ENCODE measurements at places on chromosomes 3 and 15.

DNA sequence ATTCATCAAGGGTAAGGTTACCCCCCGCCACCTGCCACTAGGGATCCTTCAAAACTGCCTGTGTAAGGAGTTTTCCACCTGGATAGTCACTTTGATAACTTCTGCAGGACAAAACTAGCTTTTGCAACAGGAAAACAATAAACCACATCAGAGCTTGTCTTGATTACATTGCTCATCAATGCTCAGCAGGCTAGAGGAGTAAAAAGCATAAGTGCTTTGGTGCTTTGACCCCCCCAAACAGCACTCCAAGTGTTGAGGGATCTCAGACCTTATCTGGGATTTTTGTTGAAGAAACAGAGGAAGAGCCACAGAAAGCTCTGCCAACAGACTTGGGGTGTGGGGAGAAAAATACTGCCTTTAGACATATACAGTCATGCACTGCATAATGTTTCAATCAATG is 10.8 kb upstream of the PHLDB2 start:
- DNase-seq = no peak

GRCh38 chr3:25403968-25404367 is 24.1 kb upstream of the RARB start:
- DNase-seq = no peak

- no peak for DNase-seq
Observed at GRCh38 chr15:39644136-39644535, 63.3 kb downstream of the THBS1 start.

- DNase-seq = no peak
Observed at GRCh38 chr3:5540532-5540931, 353.0 kb downstream of the EDEM1 start.

DNA sequence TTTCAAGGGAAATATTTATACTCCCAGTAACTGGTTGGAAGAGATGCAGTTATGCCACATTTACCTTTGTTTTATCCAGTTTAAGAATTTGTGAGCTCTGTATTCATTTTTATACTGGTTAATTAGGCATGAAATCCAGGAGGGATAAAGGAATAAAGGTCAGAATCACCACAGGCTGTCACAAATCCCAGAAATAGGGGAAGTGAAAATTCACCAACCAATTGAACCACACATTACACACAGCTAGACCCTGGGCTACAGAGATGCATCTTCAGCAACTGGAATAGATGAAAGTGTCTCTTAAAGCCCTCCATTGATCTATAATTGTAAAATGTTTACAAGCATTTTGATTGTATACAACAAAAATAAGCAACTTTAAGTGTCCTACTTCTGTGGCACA is 18.5 kb downstream of the SERPINI1 start:
- no peak for DNase-seq

GRCh38 chr3:171443211-171443957 is 16.8 kb downstream of the TNIK start:
- no peak for DNase-seq

GRCh38 chr3:72976281-72976741 is 20.3 kb upstream of the PPP4R2 start:
- DNase-seq = no peak

- no peak for DNase-seq
Observed at GRCh38 chr15:69853544-69853951, 244.2 kb downstream of the TLE3 start.

DNA sequence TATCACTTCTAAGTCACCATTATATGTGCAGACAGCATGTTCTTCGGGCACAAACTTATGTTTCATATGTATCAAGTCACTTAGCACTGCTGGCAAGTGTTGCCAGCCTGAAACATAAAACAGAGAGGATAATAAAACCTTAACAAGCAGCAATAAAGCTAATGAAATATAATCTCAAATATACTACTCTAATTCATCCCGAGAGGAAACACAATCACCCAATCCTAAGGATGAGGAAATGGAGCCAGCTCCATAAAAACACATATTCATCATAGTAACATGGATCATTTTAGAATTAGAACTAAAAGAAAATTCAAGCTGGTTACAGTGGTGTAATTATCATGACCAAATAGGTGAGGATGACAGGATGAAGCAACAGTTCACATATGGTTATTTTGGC is 1072.7 kb downstream of the EPHA3 start:
- no peak for DNase-seq

DNA sequence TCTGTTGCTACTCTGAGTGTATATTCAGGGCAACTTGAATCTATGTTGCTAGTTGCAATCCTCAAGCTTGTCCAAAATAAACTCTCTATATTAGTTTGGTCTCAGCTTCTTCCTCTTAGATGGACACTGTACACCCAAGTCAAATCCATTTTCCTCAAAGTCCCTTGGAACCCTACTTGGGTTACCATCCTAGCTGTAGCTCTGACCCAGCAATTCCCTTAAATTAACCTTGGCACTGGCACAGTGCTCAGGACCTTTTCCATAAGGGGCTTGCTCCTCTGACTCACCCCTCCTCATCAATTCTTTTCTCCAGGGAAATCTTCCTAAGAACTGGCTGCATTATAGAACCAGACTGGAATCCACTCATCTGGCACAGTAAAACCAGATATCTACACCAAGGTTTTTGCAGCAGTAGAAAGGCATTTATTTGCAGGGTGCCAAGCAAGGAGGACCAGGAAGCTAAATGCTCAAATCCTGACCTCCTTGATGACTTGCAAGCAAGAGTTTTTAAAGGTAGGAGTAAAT is 44.9 kb upstream of the B3GALNT1 start:
- DNase-seq = no peak

DNA sequence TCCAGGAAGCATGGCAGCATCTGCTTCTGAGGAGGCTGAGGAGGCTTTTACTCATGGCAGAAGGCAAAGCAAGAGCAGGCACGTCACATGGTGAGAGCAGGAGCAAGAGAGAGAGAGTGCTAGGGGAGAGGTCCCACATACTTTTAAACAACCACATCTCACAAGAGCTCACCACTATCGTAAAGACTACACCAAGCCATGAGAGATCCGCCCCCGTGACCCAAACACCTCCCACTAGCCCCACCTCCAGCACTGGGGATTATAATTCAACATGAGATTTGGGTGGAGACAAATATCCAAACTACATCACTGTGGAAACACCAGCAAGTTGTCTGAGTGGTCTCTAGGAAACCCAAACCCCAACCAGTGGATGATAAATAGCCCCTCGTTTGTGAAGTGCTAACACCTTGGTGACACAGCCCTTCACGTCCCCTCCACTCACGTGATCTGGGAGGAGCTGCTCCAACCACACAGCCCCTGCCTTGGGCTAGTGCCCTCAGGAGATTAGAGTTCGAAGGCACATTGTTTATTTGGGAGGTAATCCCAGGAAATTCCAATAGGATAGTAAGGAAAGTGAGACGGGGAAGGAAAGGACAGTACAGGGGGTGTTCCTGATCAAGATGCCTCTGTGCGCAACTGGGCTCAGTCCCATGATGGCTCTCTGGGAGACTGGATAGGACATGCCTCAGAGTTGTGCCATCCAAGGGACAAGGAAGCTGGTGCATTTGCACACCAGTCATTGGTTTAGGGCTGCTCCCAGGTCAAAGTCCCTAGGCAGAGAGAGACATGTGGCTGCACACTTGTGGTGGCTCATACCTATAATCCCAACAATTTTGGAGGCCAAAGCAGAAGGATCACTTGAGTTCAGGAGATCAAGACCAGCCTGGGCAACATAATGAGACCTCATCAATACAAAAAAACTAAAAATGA is 80.6 kb upstream of the CTNNB1 start:
- DNase-seq = no peak

DNA sequence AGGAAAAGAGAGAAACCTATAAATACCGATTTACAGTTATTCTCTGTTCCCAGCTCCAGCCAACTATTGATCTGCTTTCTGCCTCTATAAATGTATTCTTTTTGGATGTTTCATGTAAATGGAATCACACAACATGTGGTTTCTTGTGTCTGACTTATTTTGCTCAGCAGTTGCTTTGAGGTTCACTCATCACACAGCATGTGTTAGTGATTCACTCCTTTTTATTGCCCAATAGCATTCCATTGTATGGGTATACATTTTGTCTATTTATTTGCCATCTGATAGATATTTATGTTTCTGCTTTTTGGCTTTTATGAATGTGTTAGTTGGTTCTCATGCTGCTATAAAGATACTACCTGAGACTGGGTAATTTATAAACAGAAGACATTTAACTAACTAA is 23.6 kb downstream of the CCR1 start:
- no peak for DNase-seq

DNA sequence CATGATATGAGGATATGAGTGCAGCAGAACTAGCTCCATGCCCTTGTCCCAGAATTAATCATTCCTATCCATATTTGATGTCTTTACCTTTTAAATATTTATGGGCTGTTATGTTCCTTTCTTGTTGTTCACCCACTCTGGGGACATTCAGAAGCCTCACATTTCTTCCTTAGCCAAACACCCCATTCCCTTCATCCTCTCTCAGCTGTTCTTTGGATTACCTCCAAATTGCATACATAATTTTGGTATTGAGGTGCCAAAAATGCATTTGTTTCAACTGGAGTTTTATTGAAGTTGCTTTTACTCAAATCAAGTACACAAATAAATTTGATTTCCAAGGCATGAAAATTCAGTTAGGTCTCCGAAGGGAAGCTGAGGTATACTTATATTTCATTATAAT is 51.4 kb downstream of the CHL1 start:
- DNase-seq = no peak

GRCh38 chr3:69941037-69941436 is 58.5 kb upstream of the SAMMSON start:
- DNase-seq = no peak

- no peak for DNase-seq
Observed at GRCh38 chr3:124125315-124125714, 133.4 kb upstream of the ROPN1 start.

DNA sequence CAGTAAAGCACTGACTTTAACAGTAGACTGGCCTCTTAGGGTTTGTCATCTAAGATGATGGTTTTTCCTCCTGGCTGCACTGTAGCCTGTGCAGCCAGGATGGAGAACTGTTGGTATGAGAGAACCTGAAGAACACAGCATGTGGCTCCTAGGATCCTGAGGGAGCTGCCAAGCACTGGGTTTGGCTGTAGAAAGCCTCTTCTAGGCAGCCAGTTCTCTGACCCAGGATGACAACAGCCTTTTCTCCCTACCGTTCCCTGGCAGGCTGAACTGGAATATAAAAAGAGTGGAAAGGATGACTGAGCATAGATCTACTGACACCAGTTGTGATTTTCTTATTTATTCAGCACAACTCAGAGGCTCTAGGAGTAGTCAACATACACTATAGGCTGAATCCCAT is 34.3 kb upstream of the MANF start:
- no peak for DNase-seq

DNA sequence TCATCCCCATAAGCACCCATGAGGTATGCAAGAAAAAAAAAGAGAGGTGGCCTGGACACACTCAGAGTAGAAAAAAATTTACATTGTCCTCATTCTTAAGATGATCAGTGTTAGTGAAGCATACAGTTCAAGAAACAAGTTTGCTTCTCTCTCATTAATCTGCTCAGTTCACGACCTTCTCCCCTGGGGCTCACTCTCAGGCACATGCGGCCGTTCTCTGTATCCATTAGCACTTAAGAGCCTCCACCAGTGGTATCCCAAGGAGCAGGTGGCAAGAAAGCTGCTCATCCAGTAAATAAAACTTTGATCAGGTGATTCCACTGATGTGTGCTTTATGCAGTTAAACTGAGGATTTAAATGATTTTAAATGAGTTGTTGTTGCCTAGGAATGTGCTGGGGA is 57.4 kb downstream of the ARHGAP31 start:
- DNase-seq = no peak

- DNase-seq = no peak
Observed at GRCh38 chr3:52119099-52119498, 35.1 kb downstream of the POC1A start.

DNA sequence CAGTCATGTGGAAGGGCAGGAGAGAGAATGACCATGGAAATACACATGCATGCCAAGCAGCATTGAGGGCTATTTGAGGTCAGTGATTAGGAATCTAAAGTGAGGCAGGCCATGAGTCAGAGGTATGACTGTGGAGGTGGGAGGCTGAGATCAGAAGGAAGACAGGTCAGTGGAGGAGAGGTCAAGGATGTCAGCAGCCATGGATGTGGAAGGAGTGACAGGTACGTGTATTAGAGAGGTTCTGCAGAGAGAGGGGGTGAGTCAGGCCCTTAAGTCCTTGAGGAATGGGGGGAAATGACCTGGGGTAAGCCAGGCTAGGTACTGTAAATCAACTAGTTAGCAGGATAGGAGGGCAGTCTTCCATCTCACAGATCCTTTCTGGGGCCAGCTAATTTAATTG is 166.6 kb downstream of the ANO10 start:
- DNase-seq = no peak

GRCh38 chr3:11480663-11481298 is 162.9 kb downstream of the VGLL4 start:
- no peak for DNase-seq

- no peak for DNase-seq
Observed at GRCh38 chr3:141371882-141372281, 3.6 kb downstream of the ZBTB38 start.

- DNase-seq = no peak
Observed at GRCh38 chr15:28208583-28208982, 109.5 kb upstream of the OCA2 start.

Measured in activated T-cell treated with anti-CD3 and anti-CD28 coated beads for 48 hours (primary cell).